K562 (cell line): ENCODE measurements at places on chromosomes 16 and 17.
A peak's percentile ranks its signal among the peaks of the same experiment; 100 is the strongest.

DNA sequence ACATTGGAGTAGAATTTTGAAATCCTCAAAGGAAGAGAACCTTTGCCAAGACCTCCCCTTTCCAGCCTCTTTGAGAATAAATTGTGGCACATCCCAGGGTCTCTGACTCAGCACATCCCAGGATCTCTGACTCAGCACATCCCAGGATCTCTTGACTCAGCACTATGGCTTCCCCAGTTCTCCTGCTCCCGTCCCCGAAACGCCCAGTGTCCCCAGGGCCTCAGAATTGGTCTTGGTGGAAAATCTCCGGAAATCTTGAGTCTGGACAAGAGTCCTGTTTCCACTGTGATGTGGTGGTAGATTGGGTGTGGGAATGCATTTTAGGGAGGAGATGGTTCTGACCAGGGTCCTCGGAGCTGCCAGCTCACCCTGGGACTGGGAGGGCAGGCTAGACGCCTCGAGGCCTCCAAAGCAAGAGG, 19.2 kb downstream of the PLXDC1 start:
- H3K27me3 ChIP-seq, result peaks cover 7% of the 10 kb centered on the region; the same call in 2 of the 3 replicates
- peak; percentile 68 for DNase-seq
- no peaks in the 10 kb centered on the region for H3K36me3 ChIP-seq
- peaks cover 9% of the 10 kb centered on the region for H3K4me1 ChIP-seq
- H3K27ac ChIP-seq, result no peak overlapping the region
- H3K4me3 ChIP-seq, result no peak overlapping the region

DNA sequence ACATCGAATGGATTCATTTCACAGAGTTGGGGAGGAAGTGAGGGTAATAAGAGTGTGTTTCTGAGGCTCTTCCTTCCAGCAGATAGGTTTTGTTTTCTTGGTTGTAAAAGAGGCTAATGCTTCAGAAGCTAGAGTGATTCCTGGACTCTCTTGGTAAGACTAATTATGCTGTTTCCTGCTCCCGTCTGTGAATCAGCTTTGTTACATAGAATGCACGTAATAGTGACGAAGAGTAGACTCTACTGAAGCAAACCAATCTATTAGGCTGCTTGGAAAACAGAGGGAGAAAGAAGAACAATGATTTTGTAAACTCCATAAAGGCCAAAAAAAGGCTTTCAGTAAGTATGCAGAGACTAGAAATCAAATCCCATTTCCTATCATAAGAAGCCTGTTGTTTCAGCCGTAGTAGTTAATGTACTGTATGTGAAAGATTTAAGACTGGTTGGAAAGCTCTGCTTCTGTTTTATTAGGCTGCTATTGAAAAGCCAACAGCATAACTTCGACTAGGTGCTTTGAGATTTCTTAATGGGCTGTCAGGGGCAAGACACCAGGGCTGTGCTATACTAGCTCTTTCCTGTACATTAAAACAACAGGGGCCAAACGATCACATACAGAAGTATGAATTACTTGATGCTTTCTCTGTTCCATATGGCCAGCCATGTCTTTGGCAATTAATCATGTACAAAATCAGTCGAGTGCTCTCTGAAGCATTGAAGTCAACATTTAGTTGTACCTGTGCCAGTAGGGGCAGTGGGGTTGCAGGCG, 219.0 kb downstream of the FTO start:
- H3K4me1 ChIP-seq, result no peaks in the 10 kb centered on the region; the same call in 1 of the 3 replicates
- H3K27ac ChIP-seq, result no peak overlapping the region
- DNase-seq, result no peak
- no peaks in the 10 kb centered on the region for H3K36me3 ChIP-seq
- H3K27me3 ChIP-seq, result no peaks in the 10 kb centered on the region; the same call in 1 of the 3 replicates

DNA sequence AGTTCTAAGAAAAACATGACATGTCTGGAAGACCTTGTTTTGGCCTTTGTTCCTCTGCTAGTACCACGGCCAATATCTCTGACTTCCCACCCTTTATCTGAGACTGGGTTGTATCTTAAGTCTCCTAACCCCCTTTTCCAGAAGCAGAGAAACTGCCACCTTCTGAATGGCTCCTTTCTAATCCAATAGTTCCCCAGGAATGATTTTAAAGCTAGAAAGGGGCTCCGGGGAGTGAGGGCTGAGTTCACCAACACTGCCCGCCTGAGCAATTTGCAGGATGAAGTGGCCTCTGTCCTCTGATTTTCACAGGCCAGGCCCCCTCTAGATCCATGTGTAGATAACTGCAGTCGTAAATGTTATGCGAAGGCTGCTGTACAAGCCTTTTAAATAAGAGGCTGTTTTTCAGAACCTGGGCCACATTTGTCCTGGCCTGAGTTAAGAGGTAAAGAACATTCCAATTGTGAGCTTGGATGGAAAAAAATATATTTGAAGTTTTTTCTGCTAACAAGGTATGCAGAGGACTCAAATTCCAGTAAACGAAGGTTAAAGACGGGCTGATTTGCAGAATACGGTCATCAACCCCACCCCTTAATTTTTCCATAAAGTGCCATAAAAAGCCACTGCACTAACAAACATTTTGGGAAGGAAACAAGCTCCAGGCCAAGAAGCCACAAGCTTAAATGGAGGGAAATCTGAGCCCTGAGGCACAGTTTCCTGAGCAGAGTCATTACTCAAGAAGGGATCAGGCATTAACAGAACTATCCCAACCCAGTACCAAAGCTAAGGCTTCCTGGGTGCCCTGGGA, 117.0 kb upstream of the MAF start:
- H3K4me3 ChIP-seq, result no peak overlapping the region
- H3K27me3 ChIP-seq, result no peaks in the 10 kb centered on the region
- H3K4me1 ChIP-seq, result no peaks in the 10 kb centered on the region
- H3K27ac ChIP-seq, result no peak overlapping the region

GRCh38 chr17:67503739-67504138, 126.7 kb downstream of the PITPNC1 start:
- no peaks in the 10 kb centered on the region for H3K4me1 ChIP-seq
- DNase-seq, result no peak
- no peak overlapping the region for H3K27ac ChIP-seq
- no peak overlapping the region for H3K4me3 ChIP-seq
- peaks cover 7% of the 10 kb centered on the region; the same call in 1 of the 2 replicates for H3K27me3 ChIP-seq

GRCh38 chr17:4479340-4479981, 19.2 kb upstream of the SPNS2 start:
- H3K36me3 ChIP-seq, result no peaks in the 10 kb centered on the region
- H3K27ac ChIP-seq, result no peak overlapping the region
- no peak overlapping the region for H3K4me3 ChIP-seq
- DNase-seq, result no peak
- peaks cover 6% of the 10 kb centered on the region; the same call in 2 of the 3 replicates for H3K27me3 ChIP-seq
- no peaks in the 10 kb centered on the region for H3K4me1 ChIP-seq

DNA sequence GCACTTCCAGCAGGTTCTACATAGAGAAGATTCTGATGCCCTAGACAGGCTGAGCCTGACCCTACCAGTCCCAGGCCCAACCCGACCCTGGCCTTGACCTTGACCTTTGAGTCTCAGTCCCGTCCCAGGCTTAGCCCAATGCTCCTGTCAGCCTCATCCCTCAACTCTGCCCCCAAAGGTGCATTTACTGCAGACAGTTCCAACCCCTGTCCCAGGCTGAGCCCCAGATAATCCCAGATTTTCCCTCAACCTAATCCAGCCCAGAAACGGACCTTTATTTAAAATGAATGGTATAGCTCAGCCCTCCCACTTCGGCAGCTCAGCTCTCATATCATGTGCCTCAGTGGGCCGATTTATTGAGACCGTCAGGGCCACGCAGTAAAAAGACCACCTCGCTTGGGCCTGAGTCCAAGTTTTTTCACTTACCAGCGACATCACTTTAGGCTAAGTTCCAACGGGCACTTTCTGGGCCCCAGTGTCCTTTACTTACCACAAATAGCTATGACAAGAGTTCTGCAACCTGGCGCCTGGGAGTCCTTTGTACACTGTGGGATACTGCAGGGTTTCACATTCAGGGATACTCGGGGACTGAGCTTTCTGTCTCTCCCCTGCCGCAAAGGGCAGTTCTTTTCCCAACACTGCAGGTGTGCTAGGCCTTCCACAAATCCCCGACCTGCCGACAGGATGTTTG, 89.5 kb downstream of the WSCD1 start:
- H3K4me3 ChIP-seq, result no peak overlapping the region
- no peak overlapping the region for H3K27ac ChIP-seq
- DNase-seq, result no peak

- H3K27me3 ChIP-seq, result no peaks in the 10 kb centered on the region
- no peak overlapping the region for H3K4me3 ChIP-seq
- DNase-seq, result no peak
- H3K36me3 ChIP-seq, result peaks cover 32% of the 10 kb centered on the region; the same call in 1 of the 3 replicates
- H3K27ac ChIP-seq, result no peak overlapping the region
Measured at GRCh38 chr17:60335289-60335688, 56.6 kb downstream of the USP32 start.

DNA sequence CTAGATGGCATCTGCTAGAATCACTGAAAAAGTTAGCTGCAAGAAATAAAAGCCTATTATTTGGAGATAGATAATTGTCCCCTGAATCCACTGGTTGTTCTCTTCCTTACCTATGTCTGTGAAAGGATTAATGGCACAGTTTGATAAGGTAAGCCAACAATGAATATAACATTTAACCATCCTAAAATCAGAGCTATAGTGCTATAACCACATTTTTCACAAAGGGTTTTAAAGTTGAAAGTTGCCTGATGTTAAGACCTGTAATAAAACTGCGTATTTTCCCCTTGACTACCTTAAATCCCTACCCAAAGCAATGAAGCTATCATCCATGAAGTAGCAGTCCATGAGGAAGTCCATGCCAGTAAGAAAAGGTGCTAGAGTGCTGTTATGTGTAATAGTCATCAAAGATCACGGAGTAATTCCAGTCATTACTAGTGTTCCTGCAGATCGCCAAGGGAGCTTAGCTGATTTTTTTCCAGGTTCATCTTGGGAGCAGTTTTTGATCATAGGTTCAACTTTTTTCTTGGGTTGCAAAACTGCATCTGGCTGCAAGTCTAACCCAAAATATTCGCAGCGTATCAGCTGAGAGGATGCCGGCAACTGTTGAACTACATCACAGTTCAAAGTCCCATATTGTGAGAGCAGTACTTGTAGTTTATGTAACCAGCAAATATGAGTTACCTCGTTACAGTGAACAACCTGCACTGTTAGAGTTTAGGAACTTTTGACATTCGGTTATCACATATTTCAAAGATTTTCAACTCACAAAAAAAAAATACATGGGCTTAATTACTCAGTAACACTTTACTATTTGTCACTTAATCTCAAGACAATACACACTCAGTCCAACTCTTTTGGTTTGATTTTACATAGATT, 18.2 kb upstream of the RSL1D1 start:
- H3K27ac ChIP-seq, result no peak overlapping the region
- no peak overlapping the region for H3K4me3 ChIP-seq
- peaks cover 59% of the 10 kb centered on the region for H3K36me3 ChIP-seq
- peaks cover 4% of the 10 kb centered on the region; the same call in 1 of the 2 replicates for H3K4me1 ChIP-seq
- H3K27me3 ChIP-seq, result no peaks in the 10 kb centered on the region

DNA sequence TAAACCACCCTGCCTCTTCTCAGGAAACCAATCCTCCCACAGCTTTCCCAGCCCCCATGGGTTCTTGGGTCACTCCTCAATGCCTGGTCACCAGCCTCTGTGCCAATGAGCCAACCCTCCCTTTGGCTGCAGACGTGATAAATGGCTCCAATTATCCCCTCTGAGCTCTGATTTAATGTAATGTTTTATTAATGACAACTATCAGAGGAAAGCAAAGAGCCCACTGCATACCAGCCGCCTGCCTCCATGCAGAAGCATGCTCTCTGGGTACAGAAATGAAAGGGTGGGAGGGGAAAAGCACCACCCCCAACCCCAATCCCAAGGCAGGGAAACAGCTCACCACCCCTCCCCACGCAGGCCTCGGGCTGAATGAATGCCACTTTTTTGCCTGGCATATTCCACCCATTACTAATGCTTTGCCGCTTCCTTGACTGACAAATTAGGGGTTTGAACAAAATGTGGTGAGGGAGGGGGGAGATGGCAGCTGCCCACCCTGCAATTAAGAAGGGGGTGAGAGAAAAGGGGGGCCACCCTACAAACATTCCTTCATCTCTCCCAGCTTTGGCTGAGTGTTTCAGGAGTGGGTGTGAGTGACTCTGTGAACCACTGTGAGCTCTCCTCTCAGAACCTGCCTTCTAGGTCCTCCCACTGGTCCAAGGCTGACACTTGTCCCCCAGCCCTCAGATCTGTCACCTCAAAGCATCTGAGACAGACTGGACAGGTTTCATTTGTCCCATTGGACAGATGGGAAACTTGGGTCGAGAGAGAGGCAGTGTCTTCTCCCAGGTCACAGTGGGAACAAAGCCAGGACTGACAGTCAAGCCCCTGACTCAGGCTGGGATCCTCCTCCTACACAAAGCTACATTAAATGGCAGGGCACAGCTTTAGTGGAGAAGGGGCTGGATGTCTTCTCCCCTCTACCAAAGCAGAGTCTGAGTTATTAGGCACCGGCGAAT, 161.5 kb downstream of the TMEM132E start:
- H3K27me3 ChIP-seq, result no peaks in the 10 kb centered on the region
- no peak overlapping the region for H3K27ac ChIP-seq
- H3K36me3 ChIP-seq, result no peaks in the 10 kb centered on the region
- DNase-seq, result no peak

- H3K27ac ChIP-seq, result peak overlapping the region; percentile 88
- no peaks in the 10 kb centered on the region; the same call in 2 of the 3 replicates for H3K36me3 ChIP-seq
- no peaks in the 10 kb centered on the region for H3K27me3 ChIP-seq
- H3K4me3 ChIP-seq, result no peak overlapping the region
Measured at GRCh38 chr16:85402910-85403692, 210.0 kb upstream of the GSE1 start.

GRCh38 chr17:44708401-44709263, at the start of gene DBF4B:
DBF4B (plus strand) TSS chr17:44708665; CDS start chr17:44708821, 156 bp downstream.
- peaks cover 5% of the 10 kb centered on the region; the same call in 1 of the 3 replicates for H3K36me3 ChIP-seq
- H3K27me3 ChIP-seq, result no peaks in the 10 kb centered on the region
- H3K4me3 ChIP-seq, result peak within 1 kb of the TSS; percentile 64
- H3K4me1 ChIP-seq, result peaks cover 10% of the 10 kb centered on the region

DNA sequence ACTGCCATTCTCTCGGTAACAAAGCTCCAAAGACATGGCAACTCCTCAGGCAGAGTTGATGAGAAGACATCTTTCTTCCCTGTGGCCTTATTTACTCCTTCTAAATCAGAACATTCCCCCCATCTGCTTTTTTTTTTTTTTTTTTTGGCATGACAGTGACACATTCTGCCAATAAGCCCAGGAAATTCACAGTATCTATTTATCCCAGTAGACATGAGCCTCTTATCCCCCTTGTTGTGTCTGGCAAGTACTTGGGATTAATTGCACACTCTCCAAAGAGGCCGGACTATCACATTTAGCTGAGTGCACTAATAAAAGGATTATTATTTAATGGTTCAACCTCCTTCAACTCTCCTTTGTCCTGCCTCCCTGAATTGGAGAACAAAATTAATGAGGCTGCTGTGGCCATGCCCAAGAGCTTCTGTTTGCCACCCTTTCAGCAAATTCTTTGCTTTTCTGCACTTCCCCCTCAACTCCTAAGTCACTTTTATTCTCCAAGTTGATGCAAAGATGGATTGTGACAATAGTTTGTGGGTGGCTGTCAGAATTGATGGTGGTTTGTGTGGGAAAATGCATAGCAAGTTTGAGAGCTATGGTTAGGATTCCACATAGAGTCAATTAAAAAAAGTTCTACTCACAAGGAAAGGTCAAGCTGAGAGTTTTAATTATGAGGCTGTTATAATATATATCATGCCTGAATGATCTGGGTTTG, 47.2 kb downstream of the GPR139 start:
- peaks cover 4% of the 10 kb centered on the region for H3K27me3 ChIP-seq
- H3K36me3 ChIP-seq, result no peaks in the 10 kb centered on the region
- DNase-seq, result no peak
- H3K4me1 ChIP-seq, result no peaks in the 10 kb centered on the region
- H3K27ac ChIP-seq, result no peak overlapping the region

- no peak for DNase-seq
- no peaks in the 10 kb centered on the region for H3K36me3 ChIP-seq
- H3K4me1 ChIP-seq, result no peaks in the 10 kb centered on the region
- H3K27ac ChIP-seq, result no peak overlapping the region
- no peak overlapping the region for H3K4me3 ChIP-seq
- no peaks in the 10 kb centered on the region for H3K27me3 ChIP-seq
Measured at GRCh38 chr17:20028443-20028842, 19.3 kb downstream of the SPECC1 start.
